ENCODE measurements at places on chromosomes 2 and 18.

DNA sequence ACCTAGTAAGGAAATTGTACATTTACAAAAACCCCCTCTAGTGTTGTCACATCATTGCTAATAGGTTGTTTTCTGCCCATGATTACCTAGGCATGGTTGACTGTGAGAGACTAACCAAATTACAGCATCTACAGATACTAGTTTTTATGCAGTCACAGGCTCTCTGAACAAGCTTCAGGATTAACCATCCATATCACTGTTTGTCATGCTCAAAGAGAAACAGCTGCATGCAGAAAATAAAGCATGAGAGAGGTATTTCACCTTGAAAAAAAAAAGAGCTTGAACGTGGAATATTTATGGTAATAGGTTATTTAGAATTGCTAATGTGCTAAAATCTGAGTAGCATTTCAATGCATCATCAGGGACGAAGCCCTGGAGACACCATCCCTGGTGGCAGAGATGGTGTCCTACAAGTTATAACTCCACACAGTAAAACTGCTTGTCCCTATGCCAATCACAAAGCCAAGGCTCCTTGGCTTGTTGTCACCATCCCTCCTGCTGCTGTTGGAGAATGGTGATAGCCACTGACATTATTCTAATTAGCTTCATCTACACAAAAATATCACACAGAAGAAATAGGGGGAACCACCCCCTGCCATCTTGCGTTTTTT is 5.4 kb downstream of the NEB start:
- DNase-seq: no peak

GRCh38 chr2:60296219-60296955 is 257.1 kb downstream of the BCL11A start:
- no peak for DNase-seq

- DNase-seq: no peak
Measured at GRCh38 chr2:120596191-120596811, 139.4 kb upstream of the GLI2 start.

DNA sequence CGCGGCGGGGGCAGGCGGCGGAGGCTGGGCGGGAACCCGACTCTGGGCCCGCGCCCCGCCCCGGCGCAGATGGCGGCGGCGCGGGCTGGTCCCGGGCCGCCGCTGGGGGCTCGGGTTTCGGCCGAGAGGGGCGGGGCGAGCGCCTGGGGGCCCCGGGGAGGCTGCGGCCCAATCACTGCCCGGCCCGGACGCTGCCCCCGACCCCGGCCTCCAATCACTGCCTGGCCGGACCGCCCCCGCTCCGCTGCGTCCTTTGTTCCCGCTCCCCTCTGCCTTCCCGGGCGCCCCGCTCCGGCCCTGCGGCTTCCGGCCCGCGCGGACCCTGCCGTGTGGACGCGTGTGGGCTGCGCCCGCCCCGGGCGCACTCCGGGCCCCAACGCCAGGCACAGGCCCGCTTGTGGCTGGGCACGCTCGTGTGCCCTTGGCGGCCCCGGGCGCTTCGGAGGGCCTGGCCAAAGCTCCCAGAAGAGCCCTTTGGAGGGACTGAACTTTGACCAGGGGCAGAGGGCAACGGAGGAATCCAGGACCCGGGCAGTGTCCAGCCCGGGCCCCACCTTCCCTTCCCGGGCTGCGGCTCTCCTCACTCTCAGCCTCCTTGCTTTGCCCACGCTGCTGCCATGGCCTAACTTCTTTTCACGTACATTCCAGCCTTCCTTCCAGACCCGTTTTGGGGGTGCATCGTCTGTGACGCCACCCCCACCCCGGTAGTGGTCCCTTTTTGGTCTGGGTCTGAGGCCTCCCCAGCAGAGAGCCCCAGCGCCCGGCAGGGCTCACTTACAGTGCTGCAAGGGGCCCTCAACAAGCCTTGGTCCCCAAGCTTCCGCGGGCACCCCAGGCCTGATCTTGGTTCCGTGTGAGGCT is 27.1 kb upstream of the PTMA start:
- DNase-seq: no peak

Measured in effector CD4-positive, alpha-beta T cell (primary cell).